ENCODE measurements at places on chromosomes 13 and 19.

DNA sequence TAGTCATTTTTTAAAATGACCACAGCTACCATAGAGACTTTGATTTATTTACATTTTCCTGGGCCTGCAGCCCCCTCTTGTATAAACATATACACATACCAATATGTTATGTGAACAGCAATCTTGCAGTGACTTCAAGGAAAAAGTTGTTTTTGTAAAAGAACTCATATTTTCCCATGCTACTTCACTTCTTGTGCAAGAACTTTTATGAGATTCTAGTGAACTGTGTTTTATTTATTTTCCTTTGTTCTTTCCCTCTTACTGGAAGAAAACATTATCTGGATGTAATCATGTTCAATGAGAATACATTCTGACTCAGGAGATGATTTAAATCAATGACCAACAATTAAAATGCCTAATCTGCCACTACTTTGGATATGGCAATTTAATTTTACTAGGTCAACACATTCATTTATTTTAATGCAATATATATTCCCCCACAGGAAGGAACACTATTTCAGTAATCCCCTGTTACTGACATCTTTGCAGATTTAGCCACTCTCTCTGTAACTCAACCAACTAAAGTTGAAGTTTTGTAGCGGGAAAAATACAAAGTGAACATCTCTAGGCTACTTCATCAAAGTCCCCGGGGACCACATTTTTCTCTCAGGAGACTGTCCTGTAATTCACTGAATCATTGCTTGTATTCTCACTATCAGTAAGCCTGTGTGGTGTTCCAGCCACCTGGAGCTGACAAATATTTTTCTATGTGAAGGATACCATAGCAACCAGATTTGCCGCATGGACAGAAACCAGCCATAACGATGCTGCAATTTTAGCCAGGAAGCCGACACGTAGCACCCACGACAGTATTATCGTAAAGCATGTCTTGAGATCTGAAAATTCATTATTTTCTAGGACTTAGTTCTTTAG lies 90.5 kb downstream of the STARD13 start:
- peak; percentile 14 for DNase-seq

DNA sequence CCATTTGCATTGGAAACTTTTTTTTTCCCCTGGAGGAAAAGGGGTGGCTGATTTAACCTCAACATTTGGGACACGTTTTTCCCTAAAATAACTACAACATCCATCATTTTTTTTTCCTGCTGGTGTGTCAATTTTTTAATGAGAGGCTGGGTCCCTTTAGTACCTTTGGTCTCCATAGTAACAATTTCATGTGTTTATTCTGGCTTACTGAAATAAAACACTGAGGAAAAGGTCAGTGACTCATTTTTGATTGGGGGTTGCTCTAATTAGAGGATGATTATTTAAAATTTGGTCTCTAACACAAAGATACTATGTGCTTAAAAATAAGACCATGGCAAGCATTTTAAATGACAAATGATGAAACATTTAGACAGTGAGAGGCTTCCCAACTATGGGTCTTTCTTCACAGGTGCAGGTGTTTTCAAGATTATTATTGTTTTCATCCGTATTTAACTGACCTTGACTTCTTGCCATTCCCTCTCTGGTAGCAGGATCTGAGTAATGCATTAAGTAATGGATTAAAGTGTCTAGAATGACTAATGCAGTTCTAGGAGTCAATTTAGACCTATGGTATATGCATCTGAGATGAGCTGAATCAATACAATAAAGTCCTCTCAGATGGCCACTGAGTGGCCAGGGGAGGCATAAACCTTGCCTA lies 406.4 kb downstream of the KCNRG start:
- no peak for DNase-seq

- no peak for DNase-seq
Observed at GRCh38 chr13:52449331-52450011, 963 bp downstream of the VPS36 start.

DNA sequence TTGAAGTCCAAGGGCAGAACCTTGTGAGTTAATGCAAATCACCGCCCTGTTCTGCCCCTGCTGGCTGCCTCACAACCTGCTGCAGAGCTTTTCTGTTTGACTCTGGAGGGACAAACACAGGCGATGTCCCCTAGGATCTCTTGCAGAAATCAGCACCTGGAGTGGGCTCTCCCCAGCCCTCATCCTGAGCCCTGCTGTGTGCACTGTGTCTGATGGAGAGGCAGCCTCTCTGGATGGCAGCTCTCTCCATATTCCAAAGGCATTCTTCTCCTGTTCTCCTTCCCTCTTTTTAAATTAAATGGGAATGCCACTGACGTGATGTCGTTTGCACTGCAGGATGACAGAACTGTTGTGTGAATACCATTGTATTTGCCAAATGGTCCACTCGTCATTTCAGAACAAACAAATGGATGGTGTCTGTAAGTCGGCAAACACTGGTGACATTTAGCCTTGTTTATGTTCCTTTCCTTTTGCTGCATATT lies 184.1 kb downstream of the ZNF536 start:
- DNase-seq: no peak

DNA sequence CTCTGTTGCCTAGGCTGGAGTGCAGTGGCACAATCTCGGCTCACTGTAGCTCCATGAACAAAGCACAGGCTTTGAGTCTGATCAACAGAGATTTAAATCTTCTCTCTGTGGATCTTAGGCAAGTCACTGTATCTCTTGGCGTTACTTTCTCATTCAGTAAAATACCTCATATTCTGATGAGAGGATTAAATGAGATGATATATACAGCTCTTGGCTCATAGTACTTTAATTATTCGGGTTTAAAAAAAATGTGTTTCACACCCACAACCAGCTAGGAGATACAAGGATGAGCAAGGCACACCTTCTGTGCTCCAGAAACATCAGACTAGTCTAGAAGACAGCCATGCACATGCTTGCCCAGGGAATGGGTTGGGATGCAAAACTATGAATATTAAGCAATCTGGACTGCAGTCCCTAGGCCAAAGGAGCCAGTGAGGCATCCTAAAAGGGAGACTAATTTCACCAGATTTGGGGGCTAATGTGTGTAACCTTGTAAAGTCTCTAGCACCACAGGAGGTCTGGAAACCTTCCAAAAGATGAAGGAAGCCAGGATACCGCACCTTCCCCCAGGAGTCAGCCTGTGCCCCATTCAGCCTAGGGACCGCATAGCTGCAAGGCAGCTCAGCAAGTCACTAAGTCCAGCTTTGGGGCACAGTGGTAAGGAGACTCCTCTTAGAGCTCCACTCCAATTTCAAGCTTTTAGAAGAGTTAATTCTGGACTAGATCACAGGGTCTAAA lies 2.5 kb downstream of the VPS36 start:
- no peak for DNase-seq

DNA sequence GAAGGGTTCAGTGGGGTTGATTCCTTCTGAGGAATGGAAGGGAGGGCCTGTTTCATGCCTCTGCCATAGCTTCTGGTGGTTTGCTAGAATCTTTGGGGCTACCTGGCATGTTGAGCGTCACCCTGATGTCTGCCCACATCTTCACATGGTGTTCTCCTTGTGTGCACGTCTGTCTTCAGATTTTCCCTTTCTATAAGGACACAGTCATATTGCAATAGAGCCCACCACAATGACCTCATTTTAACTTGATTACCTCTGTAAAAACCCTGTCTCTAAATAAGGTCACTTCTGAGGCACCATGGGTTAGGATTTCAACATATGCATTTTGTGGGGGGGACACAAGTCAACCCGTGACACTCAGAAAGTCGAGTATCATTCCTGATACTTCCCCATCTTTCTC lies 257.9 kb downstream of the COG6 start:
- DNase-seq: no peak

GRCh38 chr13:29921542-29921941 lies 71.1 kb upstream of the UBL3 start:
- no peak for DNase-seq
